ENCODE measurements at places on chromosomes 11 and 22.

DNA sequence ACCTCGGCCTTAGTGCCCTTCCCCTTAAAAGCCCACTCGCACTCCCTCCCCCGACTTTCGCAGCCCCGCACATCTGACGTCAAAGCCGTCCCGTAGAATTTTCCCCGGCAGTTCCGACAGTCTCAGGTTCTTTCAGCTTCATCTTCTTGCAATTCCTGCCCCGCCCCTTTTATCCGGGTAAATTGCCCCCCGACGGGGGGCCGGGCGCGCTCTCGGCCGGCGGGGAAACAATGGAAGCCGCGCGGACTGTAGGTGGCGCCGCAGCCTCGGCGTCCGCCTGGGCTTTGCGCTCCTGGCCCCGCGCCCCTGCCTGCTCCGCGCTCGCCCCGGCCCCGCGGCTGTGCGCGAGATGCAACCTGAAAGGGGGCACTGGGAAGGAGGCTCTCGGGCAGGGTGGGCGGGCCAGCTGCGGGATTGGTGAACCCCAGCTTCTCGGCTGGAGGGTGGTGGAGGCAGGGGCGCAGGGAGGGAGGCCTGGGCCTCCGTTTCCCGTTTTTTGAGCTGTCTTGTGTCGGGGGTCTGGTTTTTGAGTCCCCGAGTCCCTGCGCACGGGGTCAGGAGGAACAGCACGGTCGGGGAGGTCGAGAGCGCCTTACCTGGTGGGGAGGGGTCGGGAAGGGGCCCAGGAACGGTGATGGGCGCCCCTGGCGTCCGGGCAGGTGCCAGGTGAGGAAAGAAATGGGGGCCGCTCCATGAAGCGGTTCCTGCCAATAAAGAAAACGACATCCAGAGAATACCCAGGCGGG, 859 bp upstream of the FGF19 start:
- no peak for ATAC-seq

DNA sequence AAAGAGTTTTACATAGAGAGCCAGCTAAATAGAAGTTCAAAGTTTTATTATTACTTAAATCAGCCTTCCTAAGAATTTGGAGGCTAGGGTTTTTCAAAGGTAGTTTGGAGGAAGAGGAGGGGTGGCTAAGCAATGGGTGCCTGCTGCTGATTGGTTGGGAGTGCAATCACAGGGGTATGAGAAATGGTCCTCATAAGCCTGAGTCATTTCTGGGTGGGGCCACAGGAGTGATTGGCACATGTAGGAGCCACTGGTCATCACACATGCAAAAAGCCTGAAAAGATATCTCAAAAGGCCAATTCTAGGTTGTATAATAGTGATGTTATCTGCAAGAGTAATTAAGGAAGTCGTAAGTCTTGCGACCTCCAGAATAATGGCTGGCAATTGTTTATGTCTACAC, 12.9 kb downstream of the OR51L1 start:
- ATAC-seq = no peak

GRCh38 chr11:66882561-66883015, 25.7 kb downstream of the LRFN4 start:
- ATAC-seq = no peak

- ATAC-seq = no peak
Measured at GRCh38 chr11:27875831-27876775, 175.8 kb upstream of the BDNF start.

- no peak for ATAC-seq
Measured at GRCh38 chr11:57786436-57786835, 24.8 kb downstream of the CTNND1 start.

DNA sequence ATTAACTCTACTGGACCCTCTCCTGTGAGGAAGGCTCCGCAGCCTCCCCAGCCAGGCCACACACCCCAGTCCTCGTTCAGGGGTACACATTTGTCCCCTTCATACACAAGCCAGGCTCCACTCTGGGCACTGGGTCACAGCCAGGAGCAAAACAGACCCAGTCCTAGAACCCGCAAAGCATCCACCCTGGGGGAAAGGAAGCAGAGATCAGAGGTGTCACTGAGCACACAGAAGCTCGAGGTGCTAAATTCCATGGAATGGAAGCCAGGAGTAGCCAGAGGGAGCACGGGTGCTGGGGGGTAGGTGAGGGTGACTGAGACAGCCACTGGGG, 43.6 kb upstream of the TH start:
- no peak for ATAC-seq

DNA sequence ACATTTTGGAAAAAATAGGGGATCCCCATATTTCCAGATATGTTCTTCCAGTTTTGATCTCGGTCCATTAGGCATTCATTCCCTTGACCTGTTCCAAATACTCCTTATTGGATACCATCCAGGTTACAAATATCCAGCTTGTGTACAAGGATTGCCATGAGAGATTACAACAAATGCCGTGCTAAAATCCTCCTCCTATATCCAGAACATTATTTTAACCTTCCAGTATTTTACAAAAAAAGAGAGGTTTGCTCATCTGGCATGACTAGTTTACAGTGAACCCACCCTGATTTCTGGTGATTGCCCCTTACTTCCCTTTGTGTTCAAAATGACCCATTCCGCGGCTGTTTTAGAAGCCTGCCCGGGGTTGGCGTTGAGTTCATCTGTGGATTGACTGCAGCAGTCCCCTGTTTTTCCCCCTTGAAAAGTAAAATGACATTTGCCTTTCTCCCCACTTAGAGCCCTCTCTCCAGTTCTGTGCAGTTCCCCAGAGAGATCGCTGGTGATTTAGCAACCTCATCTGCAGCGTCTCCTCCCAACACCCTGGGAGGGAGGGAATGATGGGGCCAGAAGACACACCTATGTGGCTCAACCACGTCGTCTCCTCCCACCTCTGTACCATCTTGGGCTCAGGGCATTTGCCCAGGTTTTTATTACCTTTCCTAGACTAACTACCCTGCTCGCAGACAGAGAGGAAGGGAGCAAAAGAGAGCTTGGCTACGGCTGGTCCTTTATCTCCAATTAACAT, 73.6 kb downstream of the DSCAML1 start:
- no peak for ATAC-seq

DNA sequence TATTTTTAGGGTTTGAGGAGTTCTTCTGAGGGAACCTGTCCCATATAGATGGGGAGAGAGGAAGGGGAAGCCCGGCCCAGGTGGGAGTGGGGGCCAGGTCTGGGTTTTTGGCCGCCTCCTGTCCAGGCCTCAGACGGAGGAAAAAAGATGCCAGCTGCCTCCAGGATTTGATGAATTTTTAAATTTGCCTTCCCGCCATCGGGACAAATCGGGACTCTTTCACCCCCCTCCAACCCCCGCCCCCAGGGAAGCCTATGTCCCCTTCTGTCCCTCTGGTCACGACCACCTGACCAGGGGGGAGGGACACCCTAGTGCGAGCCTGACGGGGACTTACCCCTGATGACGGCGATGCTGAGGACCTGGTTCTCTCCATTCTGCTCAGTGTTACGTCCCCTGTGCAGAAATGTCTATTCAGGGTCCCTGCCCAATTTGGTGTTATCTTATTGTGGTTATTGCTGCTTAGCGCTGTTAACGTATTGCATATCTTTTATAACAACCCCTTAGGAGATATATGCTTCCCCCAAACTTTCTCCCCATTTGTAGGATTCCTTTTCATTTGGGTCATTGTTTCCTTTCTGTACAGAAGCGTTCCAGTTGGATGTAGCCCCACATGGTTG, 115.9 kb upstream of the GRK3 start:
- ATAC-seq = peak; percentile 53

DNA sequence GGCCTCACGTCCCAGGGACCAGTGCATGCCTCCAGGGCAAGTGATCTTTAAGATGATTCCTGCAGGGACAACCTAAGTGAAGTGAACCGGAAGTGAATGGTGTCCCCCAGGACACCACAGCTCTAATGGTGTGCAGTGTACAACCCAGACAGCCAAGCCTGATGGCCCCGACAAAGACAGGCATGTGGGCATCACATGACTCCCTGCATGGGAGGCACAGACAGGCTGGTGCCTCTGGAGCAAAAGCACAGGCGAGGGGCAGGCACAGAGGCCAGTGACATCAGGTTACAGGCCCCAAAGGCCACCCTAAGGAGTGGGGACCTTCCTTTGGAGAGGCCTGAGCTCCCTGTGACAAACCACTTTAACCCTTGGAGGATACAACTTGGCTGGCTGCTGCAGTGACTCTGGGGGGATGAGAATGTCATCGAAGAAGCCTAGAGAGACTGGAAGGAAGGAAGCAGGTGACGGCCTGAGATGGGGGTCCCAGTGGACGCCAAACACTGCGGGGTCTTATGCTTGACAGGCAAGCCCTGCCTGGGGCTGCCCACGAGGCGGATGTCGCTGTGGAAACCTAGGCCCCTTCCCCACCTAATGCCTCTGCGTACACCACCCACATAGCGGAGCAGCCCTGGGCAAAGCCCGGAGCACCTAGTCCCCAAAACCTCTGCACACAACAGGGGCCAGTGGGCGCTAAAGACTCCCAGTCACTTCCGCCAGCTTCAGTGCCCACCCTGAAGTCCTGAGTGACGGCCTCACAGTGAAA, 12.4 kb downstream of the POLR3H start:
- ATAC-seq = no peak

GRCh38 chr11:17473071-17473744, 3.4 kb downstream of the ABCC8 start:
- ATAC-seq = no peak

DNA sequence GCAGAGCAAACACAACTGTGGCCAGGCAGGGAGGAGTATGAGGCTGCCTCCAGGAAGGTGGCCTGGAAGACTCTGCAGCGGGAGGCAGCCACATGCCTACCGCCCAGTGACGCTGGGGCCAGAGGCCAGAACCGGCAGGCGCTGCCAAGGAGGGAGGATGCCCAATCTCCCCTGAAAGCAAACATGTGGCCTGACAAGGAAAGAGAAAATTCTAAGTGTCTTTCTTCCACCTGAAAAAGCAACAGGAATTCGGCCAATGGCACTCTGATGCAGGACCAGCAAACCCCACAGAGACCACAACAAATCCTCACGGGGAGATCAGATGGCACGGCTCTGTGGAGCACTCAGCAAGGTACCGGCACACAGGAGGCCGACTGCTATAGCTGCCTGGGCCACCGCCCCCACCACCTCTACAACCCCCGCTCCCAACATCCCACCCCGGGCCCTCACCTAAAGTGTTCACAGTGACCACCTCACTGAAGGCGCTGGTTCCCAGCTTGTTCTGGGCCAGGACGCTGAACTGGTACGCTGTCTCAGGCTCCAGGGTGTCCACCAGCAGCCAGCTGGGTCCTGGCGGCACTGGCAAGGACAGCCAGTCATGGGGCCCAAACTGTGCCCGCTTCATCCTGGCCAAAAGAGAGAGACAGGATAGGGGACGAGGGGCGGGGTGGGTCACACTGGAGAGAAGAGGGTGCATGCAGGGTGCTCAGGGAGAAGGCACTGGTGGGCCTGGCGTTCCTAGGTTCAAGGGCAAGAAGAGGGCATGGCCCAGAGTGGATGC, 30.1 kb downstream of the IGSF9B start:
- ATAC-seq = no peak

GRCh38 chr11:96188243-96189006, 154.6 kb downstream of the MAML2 start:
- ATAC-seq = peak; percentile 82

DNA sequence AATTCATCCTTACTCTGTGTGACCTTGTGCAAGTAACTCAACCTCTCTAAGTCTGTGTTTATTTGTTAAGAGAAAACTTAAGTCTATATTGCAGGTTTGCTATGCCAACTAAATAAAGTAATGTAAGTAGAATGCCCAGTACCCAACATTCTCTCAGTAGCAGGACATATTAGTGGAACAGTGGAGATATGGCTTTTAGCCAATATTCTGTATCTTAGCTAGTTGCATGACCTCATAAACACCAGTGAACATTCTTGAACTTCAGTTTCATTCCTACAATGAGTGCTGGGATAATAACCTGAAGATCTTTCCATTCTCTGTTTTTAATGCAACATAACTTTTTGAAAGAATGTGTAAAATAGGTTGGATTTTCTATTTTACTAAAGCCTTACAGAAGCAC, 77.0 kb downstream of the RAB38 start:
- ATAC-seq = no peak

DNA sequence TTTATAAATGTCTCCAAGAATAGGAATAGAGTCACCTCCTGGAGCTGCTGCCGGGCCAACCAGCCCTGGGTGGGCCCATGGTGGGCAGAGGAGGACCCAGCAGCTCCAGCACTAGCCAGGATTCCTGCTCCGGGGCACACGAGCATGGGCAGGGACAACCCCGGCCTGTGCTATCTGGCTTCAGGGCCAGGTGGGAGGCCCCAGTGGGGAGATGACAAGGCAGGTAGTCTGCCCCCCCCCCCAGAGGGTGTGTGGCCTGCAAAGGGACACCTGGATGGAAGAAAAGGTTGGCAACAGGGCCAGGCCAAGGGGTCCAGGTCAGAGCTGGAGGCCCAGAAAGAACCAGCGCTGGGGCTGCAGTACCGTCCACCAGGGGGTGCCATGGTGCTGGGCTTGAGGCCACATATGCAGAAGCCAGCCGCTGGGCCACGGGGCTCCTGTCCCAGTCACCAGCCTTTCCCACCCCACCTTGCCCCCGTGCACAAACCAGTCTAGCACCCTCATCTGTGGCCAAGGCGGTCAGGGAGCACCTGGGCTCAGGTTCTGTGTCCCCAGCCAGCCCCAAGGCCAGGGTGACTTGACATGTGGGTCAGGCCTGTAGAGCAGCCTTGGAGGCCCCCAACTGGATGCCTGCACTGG, 3.4 kb downstream of the TSPAN32 start:
- ATAC-seq = peak; percentile 66

- ATAC-seq = no peak
Measured at GRCh38 chr22:49157529-49158339, 669.9 kb downstream of the BRD1 start.
